Stimulated activated CD4-positive, alpha-beta T cell treated with anti-CD3 and anti-CD28 coated beads, TNF-alpha, amount 100 ng/mL, for 4 hours (primary cell): ENCODE measurements at places on chromosomes 5 and 9.

- no peak for DNase-seq
These were observed 3.9 kb downstream of the LCN8 start for GRCh38 chr9:136754059-136754572.

DNA sequence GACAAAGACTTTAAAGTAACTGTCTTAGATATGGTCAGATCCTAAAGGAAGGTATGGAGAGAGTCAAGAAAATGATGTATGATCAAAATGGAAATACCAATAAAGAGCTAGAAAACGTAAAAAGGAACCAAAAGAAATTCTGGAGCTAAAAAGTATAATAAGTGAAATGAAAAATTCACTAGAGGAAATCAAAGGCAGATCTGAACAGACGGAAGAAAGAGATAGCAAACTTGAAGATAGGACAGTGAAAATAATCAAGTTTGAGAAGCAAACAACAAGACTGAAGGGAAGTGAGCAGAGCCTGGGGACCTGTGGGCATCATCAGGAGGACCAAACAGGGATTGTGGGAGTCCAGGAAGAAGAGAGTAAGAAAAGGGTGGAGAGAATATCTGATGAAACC, 115.4 kb downstream of the EHMT1 start:
- no peak for DNase-seq

- DNase-seq, result no peak
These were observed 16.3 kb downstream of the KLF9 start for GRCh38 chr9:70398145-70398556.

GRCh38 chr5:151072630-151073025, 8.2 kb downstream of the TNIP1 start:
- no peak for DNase-seq

GRCh38 chr9:4062966-4063365, 236.9 kb downstream of the GLIS3 start:
- DNase-seq, result no peak

DNA sequence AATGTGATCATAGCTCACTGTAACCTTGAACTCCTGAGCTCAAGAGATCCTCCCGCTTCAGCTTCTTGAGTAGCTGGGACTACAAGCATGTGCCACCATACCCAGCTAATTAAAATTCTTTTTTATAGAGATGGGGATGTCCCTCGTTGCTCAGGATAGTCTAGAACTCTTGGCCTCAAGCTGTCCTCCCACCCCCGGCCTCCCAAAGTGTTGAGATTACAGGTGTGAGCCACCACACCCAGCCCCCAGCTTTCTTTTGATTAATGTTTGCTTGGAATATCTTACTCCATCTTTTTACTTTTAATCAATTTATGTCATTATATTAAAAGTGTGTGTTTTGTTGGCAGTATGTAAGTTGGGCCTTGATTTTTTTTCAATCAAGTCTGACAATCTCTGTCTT, 59.4 kb upstream of the EXOC3 start:
- no peak for DNase-seq

- DNase-seq, result no peak
These were observed 135.2 kb downstream of the MPDZ start for GRCh38 chr9:13144166-13144775.

DNA sequence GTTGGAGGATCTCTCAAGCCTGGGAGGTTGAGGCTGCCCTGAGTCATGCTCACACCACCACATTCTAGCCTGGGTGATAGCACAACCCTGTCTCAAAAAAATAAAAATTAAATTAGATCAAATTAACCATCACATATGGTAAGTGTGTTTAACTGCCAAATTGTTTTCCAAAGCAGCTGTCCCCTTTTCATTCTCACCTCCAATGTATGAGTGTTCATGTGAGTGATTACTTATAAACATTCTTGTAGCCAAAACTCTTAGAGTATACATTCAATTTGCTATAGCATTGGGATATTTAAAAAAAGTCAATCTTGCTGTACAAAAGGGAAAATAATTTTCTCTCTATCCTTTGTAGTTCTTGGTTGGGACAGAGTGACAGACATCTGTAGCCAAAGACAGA, 53.4 kb upstream of the SNAPC3 start:
- no peak for DNase-seq

GRCh38 chr9:72947984-72948465, 4.8 kb downstream of the ALDH1A1 start:
- no peak for DNase-seq

GRCh38 chr5:135462304-135462703, 10.2 kb upstream of the TIFAB start:
- DNase-seq, result no peak

- DNase-seq, result no peak
These were observed 403.5 kb upstream of the IRX4 start for GRCh38 chr5:2286250-2286649.

- no peak for DNase-seq
These were observed 121.6 kb downstream of the TLR4 start for GRCh38 chr9:117825609-117826347.

GRCh38 chr9:93541581-93542349, 34.6 kb upstream of the PHF2 start:
- no peak for DNase-seq

DNA sequence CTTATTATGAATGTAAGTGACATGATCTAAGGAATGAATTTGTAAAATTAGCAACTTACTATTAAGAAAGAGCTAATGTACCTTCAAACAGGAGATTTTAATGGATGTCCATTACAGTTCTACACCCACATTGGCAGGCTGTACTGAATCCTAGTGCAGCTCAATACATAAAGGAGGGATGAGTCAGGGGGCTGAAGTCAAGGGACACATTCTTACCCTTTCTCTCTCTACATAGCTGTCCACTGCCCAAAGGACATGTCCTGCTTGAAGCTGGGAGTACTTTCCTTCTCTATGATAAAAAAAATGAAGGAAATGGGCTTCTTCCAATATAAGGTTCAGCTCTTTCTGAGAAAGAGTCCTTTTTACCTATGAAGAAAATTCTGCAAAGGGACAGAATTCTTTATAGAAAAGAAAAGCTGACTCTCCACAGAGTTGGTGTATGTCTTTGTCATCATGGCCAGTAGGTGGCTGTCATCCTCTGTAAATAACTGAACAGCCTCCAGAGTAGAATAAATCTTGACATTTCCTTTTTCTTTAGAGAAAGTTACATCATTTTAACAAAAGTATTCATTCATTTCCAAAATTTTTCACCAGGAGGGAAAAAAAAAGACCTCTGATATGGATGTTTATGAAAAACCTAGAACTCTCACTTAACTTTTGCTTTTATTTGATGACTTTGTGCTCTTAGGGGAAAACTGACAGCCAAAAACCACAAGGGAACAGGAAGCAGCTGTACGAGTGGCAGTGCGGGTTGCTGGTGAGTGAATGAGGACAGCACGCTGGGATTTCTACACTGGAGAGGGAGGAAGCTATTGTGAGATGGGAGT, 13.1 kb upstream of the IFNA14 start:
- no peak for DNase-seq

DNA sequence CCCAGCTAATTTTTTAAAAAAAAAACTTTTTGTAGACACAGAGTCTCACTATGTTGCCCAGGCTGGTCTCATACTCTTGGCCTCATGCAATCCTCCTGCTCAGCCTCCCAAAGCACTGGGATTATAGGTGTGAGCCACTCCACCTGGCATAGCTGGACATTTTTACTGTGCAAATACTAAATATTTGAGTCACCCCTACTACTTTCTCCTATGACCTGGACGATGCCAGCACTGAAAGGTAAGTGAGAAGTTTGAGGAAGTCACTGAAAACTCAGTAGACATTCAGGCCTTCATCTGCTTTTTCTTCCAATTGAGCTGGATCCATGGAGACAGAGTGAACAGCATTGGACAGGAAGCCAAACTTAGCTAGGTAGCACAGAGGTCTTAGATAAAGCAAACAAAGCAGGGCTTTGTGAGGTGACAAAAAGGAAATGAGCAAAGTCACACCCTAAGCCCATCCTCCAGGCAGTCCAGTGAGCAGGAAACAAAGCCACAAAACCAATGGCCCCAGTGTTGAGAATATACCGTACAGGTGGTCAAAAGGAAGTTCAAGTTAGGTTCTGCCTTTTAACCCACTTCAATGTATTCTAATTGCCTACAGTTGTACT, 192.6 kb upstream of the RASA1 start:
- no peak for DNase-seq

DNA sequence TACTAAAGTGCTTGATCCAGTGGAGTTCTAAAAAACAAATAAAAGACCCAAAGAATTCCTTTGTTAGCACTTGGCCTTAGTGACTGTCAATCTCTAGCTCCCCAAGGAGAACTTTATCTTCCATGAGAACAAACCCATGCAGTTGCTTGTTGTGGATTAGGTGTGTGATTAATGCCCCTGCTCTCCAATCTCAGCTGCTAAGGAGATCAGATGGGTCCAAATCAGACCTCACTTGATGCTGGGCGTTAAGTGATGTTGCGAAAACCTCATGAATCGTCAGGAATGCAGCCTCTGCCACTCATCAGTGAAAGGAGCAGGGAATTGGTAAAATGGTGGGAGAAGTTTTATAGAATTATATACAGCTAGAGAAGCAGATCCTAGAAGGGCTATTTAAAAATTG, 133.7 kb downstream of the DMAC1 start:
- no peak for DNase-seq

DNA sequence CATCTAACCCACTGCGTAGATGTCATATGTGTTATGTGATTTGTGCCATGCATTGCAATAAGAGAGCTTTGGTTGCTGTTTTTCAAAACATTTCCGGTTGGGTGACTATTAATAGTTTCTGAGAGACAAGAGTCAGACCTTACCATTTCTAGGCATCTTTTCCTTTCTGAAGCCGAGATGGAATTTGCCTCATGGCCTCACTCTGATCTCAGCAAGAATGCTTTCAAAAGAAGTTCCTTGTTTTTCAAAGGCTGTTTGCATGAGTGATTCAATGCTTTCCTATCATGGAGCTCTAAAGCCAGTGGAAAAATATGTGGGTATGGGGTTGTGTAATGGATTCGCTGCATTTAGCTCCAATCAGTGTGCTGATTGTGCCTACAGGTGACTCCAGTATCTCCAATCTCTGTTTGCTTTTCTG, 203.1 kb upstream of the PPP1R2B start:
- no peak for DNase-seq

DNA sequence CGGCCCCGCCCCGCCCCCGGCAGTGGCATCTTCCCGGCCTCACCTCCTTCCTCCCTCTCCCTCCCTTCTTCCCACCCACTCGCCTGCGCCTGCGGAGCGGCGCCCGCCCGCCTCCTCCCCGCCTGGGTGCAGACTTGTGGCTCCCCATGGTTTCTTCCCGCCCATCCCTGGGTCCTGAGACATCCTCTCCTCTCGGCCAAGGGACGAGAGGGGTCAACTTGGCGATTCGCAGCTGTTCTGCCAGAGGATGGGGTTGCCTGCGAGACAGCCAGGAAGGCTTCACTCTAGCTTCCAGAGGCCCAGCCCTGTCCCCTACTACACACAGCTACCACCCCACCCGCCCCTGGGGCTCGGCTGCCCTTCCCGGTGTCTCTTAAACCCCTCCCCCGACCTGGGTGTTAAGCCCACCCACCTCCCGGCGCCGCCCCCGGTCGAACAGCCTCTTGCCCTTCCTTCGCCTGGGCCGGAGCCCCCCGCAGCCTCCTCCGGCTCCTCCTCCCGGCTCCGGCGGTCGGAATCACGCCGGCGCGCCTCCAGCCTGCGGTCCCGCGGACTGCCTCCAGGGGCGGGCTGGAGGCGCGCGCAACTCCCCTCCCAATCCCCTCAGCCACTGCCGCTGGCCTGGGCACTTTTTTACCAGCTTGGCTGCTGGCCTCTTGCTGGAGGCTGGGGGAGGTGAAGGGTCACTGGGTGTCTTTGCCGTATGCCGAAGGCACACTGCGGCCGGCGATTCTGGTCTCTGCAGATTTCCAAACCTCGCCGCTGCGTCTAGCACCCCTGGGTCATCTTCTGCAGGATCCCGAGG, 1.9 kb downstream of the JADE2 start:
- DNase-seq, result peak; percentile 46

DNA sequence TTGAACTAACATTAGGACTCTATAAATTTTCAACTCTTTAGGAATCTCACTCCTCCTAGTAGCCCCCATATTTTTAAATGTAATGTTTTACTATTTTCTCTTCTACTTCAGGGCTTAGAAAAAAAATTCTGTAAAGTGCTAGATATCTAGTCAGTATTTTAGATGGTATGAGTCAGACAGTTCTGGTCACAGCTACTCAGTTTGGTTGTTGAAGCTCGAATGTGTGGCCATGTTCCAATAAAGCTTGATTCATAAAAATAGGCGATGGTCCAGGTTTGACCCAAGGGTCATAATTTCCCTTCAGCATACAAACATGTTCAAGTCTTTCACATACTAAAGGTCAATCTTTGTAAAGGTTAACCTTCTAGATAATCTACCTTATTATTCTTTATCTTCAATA, 566.0 kb upstream of the CDH18 start:
- no peak for DNase-seq

GRCh38 chr5:170382790-170383189, 6.4 kb downstream of the KCNMB1 start:
- no peak for DNase-seq

DNA sequence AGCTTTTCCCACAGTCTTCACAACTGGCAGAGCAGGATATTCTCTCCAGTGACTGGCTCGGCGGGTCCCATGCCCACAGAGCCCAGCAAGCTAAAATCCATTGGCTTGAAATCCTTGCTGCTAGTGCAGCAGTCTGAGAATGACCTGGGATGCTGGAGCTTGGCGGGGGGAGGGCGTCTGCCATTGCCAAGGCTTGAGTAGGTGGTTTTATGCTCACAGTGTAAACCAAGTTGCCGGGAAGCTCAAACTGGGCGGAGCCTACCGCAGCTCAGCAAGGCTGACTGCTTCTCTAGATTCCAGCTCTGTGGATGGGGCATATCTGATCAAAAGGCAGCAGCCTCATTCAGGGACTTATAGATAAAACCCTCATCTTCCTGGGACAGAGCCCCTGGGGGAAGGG, 194.1 kb downstream of the CCDC171 start:
- DNase-seq, result no peak

DNA sequence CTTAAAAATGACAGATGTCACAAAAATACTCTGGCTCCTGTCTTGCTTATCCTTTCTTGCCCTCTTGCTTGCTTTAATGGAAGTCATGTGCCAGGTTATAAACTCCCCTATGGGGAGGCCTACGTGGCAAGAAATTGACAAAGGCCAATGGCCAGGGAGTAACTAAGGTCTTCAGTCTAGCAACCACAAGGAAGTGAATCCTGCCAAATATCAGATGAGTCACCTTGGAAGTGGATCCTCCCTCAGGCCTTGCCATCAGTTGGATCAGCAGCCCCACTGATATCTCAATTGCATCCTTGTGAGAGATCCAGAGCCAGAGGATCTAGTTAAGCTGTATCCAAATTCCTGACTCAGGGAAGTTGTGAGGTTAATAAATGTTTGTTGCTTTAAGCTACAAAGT, 82.8 kb downstream of the CAAP1 start:
- DNase-seq, result no peak

GRCh38 chr5:112995764-112996618, 19.4 kb downstream of the DCP2 start:
- peak; percentile 64 for DNase-seq
